ENCODE measurements at places on chromosomes 13 and 19. TPM values are rescaled to one million over a fixed set of nuclear protein-coding genes. Genes with fewer than 3 reads are reported as not detected.

Gene ZNF230
- total RNA-seq, result 10.3 TPM

Gene LRRC25
- 0.78 TPM for total RNA-seq

Gene ZNF578
- total RNA-seq, result 28.4 TPM

Gene GPR183
- total RNA-seq, result 3.1 TPM

Gene CABP5
- not detected for total RNA-seq

Gene LATS2
- total RNA-seq, result 2.2 TPM

Gene C13orf46
- total RNA-seq, result 0.16 TPM

Gene SIGLEC10
- total RNA-seq, result 1.6 TPM

Gene ZNF497
- total RNA-seq, result 5.9 TPM

Gene GJA3
- total RNA-seq, result 0.16 TPM

Gene FAAP24
- 1.6 TPM for total RNA-seq

Gene DMKN
- 0.94 TPM for total RNA-seq

Gene ADGRE3
- not detected for total RNA-seq

Gene ITGBL1
- total RNA-seq, result 1.1 TPM

Gene GRIN2D
- 2.5 TPM for total RNA-seq

DNA sequence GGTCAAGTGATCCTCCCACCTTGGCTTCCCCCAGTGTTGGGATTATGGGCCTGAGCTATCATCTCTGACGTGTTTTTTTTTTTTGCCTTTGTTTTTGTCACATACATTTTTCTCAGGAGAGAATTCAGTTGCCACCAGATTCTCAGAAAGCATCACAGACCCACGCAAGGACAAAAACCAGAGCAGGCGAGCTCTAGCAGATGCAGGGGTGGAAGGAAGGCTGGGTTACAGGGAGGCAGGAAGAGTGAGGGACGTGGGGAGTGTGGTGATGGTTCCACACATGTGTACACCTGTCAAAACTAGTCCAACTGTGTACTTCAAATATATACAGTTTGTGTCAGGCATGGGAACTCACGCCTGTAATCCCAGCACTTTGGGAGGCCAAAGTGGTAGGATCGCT is 4.3 kb downstream of the TMEM161A start:
- DNase-seq, result no peak

DNA sequence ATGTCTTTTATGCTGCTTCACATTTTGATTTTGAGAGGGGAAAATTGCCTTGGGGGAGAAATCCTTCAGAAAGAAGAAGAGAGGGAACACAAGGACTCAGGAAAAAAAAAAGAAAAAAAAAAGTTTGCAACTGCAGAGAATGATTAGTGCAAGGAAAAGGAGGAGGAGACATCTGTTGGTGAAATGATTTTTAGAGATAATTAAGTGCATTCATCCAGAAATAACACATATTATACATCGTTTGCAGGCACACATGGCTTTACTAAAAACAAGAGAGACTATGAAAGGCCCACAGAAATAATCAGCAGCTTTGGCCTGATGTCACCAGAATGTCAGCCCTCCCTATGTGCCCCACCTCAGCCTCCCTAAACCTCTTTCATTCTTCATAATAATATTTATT is 1058.2 kb downstream of the PCDH9 start:
- DNase-seq, result no peak

- DNase-seq, result no peak
Measured at GRCh38 chr13:45396533-45397095, 21.6 kb downstream of the SLC25A30 start.

- no peak for DNase-seq
Measured at GRCh38 chr19:29927944-29928625, 14.0 kb upstream of the URI1 start.

GRCh38 chr13:55432814-55433213 is 1707.9 kb upstream of the PRR20A start:
- no peak for DNase-seq

DNA sequence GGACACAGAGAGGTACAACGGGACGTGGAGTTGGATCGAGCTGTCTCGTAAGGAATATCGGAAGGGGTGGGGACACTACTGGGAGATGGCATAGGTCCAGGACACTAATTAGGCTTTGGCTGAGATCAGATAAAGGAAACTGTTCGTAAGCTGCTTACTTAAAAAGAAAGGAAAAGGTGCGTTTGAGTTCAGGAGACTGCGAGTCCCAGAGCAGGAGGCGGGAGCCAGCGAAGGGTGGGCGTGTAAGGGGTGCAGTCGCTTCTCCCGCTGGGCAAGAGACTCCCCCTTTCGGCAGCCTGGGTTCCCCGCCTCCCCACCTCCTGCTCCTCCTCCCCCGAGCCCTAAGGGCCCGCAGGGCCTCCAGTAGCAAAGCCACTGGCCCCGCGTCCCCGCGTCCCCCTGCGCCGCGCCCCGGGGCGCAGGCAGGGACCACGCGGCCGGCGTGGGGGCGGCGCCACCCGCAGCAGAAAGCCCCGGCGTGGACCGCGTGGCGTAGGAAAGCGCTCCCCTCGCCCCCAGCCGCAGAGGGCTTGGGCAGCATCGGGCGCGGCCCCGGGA is 547 bp downstream of the ABCC4 start:
- DNase-seq, result peak; percentile 17

GRCh38 chr13:78100486-78100885 is 181.9 kb upstream of the EDNRB start:
- no peak for DNase-seq

GRCh38 chr13:53240401-53241025 is 211.9 kb downstream of the OLFM4 start:
- no peak for DNase-seq

DNA sequence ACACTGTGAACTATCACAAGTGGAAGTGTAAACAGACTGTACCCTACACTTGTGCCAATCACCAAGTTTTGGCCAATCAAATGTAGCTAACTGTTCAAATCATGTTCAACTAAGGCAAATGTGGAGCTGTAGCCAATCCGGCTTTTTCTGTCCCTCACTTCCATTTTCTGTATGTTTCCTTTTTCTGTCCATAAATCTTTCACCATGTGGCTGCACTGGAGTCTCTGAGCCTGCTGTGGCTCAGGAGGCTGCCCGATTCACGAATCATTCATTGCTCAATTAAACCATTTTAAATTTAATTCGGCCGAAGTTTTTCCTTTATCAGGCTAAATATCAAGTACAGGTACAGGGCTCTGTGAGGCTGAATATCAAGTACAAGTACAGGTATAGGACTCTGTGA is 216.5 kb downstream of the RFC3 start:
- no peak for DNase-seq

- no peak for DNase-seq
Measured at GRCh38 chr13:78562237-78562889, 41.0 kb downstream of the POU4F1 start.

DNA sequence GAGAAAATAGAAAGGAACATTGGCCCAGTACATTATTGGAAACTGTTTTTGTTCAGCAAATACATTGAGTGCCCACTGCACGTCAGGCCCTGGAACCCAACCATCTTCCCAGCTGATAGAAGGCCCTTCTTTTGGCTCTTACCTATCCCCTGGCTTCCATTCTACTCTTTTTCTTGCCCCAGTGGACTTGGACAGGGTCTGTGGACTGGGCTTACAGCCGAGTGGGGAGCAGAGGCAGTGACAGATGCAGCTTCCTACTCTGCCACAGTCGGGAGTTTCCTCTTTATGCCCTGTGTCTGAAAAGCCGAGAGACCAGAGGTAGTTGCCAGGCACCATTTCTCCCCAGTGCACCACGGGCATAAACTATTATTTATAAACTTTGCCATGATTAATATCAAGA is 70.4 kb downstream of the ARHGAP35 start:
- no peak for DNase-seq

- DNase-seq, result no peak
Measured at GRCh38 chr13:106348075-106348840, 187.2 kb downstream of the EFNB2 start.

GRCh38 chr19:46579361-46579879 is 21.7 kb upstream of the CALM3 start:
- DNase-seq, result no peak

- no peak for DNase-seq
Measured at GRCh38 chr13:49464621-49465325, 20.7 kb downstream of the SETDB2 start.

DNA sequence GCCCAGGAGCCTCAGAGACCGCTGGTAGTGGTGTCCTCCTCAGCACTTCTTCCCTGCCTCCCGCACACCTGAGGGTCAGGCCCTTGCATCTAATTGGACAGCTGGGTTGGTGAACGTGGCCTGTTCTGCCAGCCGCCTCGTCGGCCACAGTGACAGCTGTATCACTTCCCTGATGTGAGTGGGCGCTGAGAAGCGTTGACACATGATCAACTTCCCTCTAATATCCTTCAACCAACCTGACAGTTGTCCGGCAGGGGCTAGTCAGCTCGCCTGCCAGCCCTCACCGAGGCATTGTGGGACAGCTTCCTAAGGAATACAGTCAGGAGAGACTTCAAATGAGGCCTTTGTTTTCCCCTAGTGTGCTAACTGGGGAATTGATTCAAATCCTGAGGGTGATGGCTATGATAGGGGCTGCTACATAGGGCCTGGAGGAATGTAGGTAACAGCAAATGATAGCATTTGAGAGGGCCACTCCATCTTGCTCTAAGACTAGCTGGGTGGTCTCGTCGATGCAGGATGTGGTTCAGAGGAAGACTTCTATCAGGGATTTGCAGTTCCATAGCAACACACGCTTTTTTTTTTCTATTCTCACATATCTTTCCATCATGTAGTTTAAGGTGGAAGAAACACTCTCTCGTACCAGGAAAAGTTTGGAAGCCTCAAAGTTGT is 230.8 kb downstream of the TSHZ3 start:
- DNase-seq, result no peak

DNA sequence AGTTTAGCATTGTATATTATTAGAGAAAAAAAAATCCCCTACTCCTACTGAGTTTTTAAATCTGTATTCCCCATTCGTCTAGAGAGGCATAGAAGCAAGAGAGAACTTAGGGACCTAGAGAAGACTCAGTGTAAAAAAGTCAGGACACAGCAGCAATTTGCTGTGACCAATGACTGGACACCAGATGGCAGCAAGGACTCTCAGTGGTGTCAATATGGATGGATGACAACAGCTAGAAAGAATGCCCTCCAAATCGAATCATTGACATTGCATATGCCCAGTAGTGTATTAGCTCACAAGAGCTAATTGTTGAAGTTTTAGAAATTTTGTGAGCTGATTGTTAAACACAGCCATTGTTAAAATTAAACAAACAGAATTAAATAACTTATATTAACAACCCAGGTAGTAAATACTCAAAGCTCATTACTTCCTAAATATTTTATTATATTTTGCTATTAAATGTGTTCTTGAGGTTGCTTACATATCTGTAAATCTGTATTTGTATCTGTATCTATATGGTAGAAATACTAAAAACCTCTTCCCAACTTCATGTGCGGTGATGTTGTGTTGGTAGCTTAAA is 43.9 kb downstream of the SIAH3 start:
- DNase-seq, result no peak

- peak; percentile 64 for DNase-seq
Measured at GRCh38 chr19:46478356-46478986, 7.1 kb upstream of the PNMA8A start.

DNA sequence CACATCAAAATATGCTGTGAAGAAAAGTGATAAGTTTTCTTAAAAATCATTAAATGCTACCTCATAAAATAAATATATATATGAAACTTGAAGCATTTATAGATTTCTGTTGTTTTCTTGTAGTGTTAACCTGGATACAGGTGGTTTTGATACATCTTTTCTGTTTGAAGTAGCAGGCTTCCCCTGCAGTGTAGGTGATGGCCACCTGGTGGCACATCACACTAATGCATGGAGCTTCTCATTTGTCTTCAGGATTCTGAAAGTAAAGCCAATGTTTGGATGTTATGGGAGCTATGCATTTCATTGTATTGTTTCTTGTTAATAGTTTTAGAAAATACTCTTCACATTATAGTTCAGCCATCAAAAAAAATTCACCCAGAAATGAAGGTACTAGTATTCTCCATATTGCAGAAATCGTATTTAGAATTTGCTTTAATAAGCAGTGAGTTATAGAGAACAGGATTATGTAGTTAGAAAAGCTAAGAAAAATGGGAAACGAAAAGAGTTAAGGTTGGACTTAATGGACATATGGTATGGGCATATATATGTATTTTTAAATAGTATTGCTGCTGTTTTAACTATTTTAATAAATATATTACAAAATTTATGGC is 18.7 kb downstream of the GPR180 start:
- DNase-seq, result no peak

- DNase-seq, result no peak
Measured at GRCh38 chr19:10538204-10538983, 5.3 kb upstream of the ATG4D start.

GRCh38 chr19:51030631-51031030 is 4.2 kb downstream of the KLK12 start:
- no peak for DNase-seq

- DNase-seq, result no peak
Measured at GRCh38 chr13:51832471-51833152, 12.4 kb downstream of the TMEM272 start.

GRCh38 chr19:9847087-9847671 is 12.1 kb downstream of the PIN1 start:
- peak; percentile 69 for DNase-seq

- no peak for DNase-seq
Measured at GRCh38 chr13:95075506-95075905, 225.7 kb downstream of the ABCC4 start.

DNA sequence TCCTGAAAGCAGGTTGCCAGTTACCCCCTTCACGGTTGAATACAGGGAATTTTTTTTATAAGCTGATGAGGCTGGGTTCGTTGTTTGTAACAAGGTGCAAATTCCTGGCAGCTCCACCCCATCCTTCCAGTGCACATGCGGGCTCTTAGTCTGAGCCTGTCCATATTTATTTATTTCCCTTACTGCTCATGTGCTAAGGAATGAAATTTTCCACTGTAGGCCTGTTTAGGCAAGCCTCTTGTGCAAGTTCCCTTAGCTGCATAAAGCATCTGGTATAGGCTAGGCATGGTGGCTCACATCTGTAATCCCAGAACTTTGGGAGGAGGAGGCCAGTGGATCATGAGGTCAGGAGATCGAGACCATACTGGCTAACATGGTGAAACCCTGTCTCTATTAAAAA is 560.9 kb upstream of the PCDH9 start:
- DNase-seq, result no peak

DNA sequence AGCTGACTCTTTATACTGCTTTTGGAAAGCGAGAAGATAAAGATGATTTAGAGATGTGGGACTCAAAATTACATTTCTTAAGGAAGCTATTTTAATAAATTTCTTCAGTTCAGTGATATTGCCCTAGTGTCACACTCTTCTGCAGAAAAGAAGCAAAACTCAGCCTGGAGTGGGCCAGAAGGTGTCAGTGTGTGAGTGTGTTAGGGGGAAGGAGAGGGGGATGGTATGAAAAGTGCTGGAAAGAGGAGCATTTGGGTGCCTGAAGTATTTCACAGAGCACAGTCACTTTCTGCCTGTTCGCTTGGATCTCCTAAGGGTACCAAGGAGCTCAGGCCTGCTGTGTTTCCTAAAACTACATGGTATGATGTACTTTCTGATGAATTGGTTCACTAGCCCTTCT is 84.5 kb upstream of the FRY start:
- no peak for DNase-seq

Data from occipital lobe (tissue), 3 donors.